ENCODE measurements at places on chromosomes 7 and 10. TPM values are rescaled to one million over a fixed set of nuclear protein-coding genes. Genes with fewer than 3 reads are reported as not detected.

GIMAP5 gene
- not detected for total RNA-seq

- no peak overlapping the region for H3K27ac ChIP-seq
- no peaks in the 10 kb centered on the region for H3K36me3 ChIP-seq
- H3K4me3 ChIP-seq: no peak overlapping the region
- DNase-seq: no peak
- H3K4me1 ChIP-seq: no peaks in the 10 kb centered on the region
These were observed 45.2 kb downstream of the WIPF3 start for GRCh38 chr7:29851487-29851886.

NEUROG3 gene
- not detected for total RNA-seq

- no peak overlapping the region for H3K4me3 ChIP-seq
- peaks cover 8% of the 10 kb centered on the region for H3K4me1 ChIP-seq
- H3K36me3 ChIP-seq: no peaks in the 10 kb centered on the region
- H3K27me3 ChIP-seq: no peaks in the 10 kb centered on the region
- DNase-seq: peak; percentile 28
These were observed 39.4 kb upstream of the ARHGAP21 start for GRCh38 chr10:24762966-24763623.

SMNDC1 gene
- total RNA-seq: 3.9 TPM

- no peaks in the 10 kb centered on the region for H3K36me3 ChIP-seq
- no peak overlapping the region for H3K27ac ChIP-seq
These were observed 98.3 kb upstream of the FAM13C start for GRCh38 chr10:59460601-59461000.

PRR15 gene
- not detected for total RNA-seq

- no peak overlapping the region for H3K4me3 ChIP-seq
- H3K27me3 ChIP-seq: no peaks in the 10 kb centered on the region
- H3K36me3 ChIP-seq: peaks cover 13% of the 10 kb centered on the region
- no peak for DNase-seq
- no peaks in the 10 kb centered on the region for H3K4me1 ChIP-seq
- H3K27ac ChIP-seq: no peak overlapping the region
These were observed 45.2 kb downstream of the TMEM209 start for GRCh38 chr7:130160023-130160422.

GRCh38 chr10:43702213-43702935 lies 53.7 kb upstream of the ZNF32 start:
- H3K4me3 ChIP-seq: no peak overlapping the region
- peaks cover 3% of the 10 kb centered on the region for H3K4me1 ChIP-seq
- DNase-seq: no peak
- H3K27ac ChIP-seq: no peak overlapping the region
- no peaks in the 10 kb centered on the region for H3K27me3 ChIP-seq
- H3K36me3 ChIP-seq: no peaks in the 10 kb centered on the region

CXCL12 gene
- total RNA-seq: 15.8 TPM

DNA sequence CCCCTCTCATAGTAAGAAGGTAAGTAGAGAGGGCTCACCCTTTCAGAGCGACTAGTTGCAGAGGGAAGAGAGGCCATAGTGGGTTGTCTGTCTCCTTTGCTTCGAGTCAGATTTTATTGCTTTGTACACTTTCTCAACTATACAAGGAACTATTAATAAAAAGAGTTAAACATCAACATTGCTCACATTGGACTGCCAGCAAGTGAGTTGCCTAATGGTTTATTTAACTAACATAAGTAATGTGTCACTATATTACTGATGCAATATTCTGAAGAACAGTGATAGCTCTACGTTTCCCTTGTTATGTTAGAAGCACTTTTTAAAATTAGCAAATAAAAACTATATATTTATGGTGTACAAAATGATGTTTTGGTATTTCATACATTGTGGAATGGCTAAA lies 451.0 kb downstream of the GRM8 start:
- H3K27ac ChIP-seq: no peak overlapping the region
- H3K4me1 ChIP-seq: no peaks in the 10 kb centered on the region
- H3K4me3 ChIP-seq: no peak overlapping the region
- no peaks in the 10 kb centered on the region for H3K27me3 ChIP-seq
- H3K36me3 ChIP-seq: no peaks in the 10 kb centered on the region
- no peak for DNase-seq

DNA sequence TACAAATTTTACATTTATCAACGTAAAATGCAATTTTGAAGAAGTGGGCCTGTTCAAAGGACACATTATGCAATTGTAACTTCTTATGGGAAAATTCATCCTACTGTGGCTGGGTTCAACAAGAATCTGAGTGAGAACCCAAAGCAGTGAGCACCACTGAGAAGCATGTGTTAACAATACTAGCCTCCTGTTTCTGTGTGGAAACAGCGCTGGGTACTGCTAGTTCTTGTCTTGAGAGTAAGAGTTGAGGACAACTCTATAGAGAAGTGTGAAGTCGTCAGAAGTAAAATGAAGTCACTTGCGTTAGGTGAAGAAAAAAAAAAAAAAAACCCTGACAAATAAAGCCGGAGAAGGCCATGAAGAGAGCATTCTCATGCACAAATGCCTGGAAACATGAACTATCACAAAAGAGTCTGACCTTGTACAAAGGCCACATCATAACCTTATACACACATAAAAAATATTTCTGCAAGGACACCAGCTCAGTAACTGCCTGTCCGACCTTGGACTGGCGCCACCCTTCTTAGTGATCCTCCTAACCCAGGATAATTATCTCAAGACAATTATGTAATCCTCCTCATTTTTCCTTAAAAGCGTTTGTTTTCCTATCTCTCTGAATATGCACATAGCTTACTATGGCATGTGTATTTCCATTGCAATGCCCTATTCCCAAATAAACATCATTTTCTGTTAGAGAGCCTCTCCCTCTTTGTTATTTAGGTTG lies 554.9 kb downstream of the HTR7 start:
- no peak overlapping the region for H3K4me3 ChIP-seq
- peaks cover 2% of the 10 kb centered on the region for H3K4me1 ChIP-seq
- no peak overlapping the region for H3K27ac ChIP-seq
- H3K27me3 ChIP-seq: no peaks in the 10 kb centered on the region
- DNase-seq: no peak

GRCh38 chr10:63027531-63027930 lies 105.6 kb upstream of the NRBF2 start:
- H3K36me3 ChIP-seq: no peaks in the 10 kb centered on the region
- H3K4me3 ChIP-seq: no peak overlapping the region

GRCh38 chr10:127216786-127217185 lies 20.4 kb upstream of the INSYN2A start:
- no peak overlapping the region for H3K27ac ChIP-seq
- H3K27me3 ChIP-seq: no peaks in the 10 kb centered on the region
- peak; percentile 28 for DNase-seq
- peaks cover 4% of the 10 kb centered on the region for H3K36me3 ChIP-seq
- no peak overlapping the region for H3K4me3 ChIP-seq

DNA sequence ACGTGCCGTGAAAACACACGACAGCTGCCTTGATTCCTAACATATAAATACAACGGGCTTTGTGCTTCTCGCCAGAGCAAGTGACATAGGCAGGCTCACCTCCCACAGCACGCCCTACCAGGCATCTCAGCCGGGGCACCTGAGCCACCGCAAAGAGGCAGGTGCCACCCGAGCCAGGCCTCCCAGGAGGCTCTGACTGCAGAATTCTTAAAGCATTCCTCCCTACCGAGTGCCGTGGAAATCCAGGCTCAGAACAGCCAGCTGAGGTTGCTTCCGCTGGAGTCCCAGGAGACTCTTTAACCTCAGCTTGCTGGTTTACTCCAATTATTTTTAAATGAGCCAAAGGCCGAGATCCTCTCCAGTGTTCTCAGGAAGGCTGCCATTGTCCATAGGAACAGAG lies 206.5 kb downstream of the USP6NL start:
- H3K4me1 ChIP-seq: no peaks in the 10 kb centered on the region
- H3K4me3 ChIP-seq: no peak overlapping the region
- H3K36me3 ChIP-seq: no peaks in the 10 kb centered on the region
- no peaks in the 10 kb centered on the region for H3K27me3 ChIP-seq

SUGCT gene
- 7.5 TPM for total RNA-seq

GRCh38 chr10:129415215-129416140 lies 51.6 kb upstream of the MGMT start:
- H3K4me3 ChIP-seq: no peak overlapping the region
- H3K27me3 ChIP-seq: no peaks in the 10 kb centered on the region
- DNase-seq: no peak
- H3K4me1 ChIP-seq: no peaks in the 10 kb centered on the region
- no peak overlapping the region for H3K27ac ChIP-seq

C7orf57 gene
- total RNA-seq: not detected

ABCB4 gene
- not detected for total RNA-seq

All from IMR-90 (cell line).